NCI-H1436 treated with DMSO at 0.1 percent for 48 hours (cell line): ENCODE measurements at places on chromosomes 16 and 17.

- DNase-seq = no peak
Measured at GRCh38 chr16:86227041-86227440, 283.3 kb upstream of the FOXF1 start.

DNA sequence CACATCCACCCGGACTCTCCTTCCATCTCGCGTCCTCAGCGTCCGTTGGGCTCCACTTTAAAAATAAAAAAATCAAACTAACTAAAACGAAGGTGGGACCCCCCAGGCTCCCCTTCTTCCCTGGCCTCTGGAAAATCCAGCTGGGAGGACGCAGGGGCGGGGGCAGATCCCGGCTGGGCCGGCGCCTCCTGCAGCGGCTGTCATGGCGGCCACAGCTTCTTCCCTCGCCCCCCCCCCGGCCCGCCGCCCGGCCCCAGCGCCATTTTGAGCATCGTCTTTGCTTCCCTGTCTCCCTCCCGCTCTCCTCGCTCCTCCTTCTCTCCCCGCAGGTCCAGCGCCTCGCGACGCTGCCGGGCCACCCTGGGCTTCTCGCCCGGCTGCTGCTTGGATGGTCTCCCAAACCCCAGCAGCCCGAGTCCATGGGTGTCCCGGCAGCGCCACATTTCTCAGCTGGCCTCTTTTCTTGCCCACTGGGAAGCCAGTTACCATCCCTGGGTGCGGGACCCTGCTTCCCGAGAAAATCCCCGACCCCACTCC, 3.3 kb downstream of the HOXB2 start:
- DNase-seq = no peak

GRCh38 chr16:56411624-56412023, 13.7 kb downstream of the AMFR start:
- no peak for DNase-seq

- DNase-seq = no peak
Measured at GRCh38 chr17:29020576-29020975, 14.7 kb upstream of the SEZ6 start.

- DNase-seq = no peak
Measured at GRCh38 chr16:18039931-18040330, 296.6 kb downstream of the NPIPA8 start.
